ENCODE measurements at places on chromosomes 5 and 9. TPM values are rescaled to one million over a fixed set of nuclear protein-coding genes. Genes with fewer than 3 reads are reported as not detected.

DNA sequence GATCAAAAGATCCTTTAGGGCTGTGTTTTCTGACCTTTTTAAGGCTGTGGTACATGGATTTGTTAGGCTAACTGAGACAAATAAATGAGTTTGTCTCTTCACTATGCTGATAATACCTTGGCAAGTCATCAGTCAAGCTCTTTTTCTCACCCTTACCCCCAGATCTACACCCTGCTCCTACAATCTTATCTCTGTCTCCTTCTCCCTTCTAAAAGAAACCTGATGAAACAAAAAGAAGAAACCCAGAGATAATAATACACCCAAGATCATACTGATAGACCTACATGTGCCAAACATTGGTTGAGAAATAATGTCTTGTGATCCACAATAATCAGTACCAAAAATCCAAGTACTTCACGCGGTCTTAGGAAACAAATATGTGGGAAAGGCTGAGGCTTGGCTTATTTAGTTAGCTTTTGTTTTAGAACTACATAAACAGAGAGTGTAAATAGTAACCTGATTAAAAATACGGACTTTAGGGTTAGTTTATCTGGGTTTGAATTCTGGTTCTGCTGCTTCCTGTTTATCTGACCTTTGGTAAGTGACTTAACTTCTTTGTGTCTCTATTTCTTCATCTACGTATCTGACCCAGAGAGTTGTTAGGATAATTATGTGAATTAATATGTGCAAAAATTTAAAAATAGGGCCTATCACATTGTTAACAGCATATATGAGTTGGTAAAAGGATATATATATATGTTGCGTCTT is 24.8 kb upstream of the PDCD1LG2 start:
- no peak for DNase-seq

DNA sequence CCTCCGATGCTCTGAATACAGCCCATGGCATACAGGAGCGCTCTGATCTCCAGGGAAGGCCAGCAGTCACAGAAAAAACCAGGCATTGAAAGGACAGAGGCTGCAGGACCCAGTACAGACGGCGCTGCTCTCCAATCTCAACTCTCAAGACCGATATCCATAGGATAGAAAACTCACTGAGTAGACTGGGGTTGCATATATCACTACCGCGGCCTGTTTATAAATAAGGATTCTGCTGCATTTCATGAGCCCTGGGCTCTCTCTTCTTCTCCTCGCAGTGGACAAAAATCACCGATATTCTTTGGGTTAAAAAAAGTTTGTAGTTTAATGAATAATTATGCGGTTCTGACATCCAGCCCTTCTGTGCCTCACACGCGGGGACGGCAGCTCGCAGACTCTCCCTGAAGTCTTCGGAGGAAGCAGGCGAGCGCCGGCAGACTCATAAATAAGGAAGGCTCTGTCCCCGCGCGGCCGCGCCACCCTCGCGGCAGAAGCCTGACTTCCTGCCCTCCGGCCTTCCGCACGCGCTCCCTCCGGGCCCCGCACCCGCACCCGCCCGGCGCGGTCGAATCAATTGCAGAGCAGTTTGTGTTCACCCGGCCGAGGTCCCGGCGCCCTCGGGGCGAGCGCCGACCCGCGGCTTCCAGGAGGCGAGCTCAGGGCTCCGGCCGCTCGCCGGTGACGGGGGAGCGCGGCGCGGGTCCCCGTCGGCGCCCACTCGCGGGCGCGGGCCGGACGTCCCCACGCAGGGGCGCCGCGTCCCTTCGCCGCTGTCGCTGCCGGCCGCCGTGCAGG is at the start of gene FAM78A:
Gene FAM78A, minus strand, starts transcription at position 417 of the 795 bp plus-strand sequence. Its CDS starts 331 bp downstream, at position 86.
- no peak for DNase-seq

The LIFR gene
- 0.10 TPM for total RNA-seq

The DAB2 gene
- not detected for total RNA-seq

The C5orf52 gene
- total RNA-seq = not detected

Measured in activated T-helper 1 cell treated with anti-CD3 and anti-CD28 coated beads, Interleukin-12 subunit alpha, Interleukin-12 subunit beta, Interleukin-2, Interleukin-4 antibody, amounts not matched to agents 30 ng/mL and 10 ng/mL and 1 ng/mL, durations not matched to agents 14 hours and 24 hours and 36 hours (primary cell).